NCI-H2227 treated with DMSO at 0.1 percent for 48 hours (cell line): ENCODE measurements at places on chromosomes 2 and 18.

GRCh38 chr2:3406501-3406900 lies 27.0 kb downstream of the TRAPPC12 start:
- no peak for DNase-seq

DNA sequence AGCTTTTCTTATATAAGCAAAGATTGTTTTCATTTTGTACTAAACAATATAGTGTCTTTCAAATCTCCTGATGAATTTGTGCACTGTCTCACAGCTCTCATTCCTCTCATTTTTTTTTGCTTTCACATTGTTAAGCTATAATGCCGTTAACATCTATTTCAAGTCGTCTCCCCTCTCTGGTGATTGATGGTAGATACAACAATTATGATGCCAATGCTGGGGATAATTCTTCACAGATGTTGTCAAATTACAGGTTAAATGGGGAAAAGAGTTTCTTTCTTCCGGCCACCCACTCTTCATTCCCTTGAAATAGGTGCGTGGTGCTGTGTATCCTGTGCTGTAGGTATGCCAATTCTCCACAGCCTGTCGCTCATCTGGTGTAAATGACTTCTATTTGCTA lies 1053.7 kb upstream of the ZEB2 start:
- DNase-seq, result no peak

DNA sequence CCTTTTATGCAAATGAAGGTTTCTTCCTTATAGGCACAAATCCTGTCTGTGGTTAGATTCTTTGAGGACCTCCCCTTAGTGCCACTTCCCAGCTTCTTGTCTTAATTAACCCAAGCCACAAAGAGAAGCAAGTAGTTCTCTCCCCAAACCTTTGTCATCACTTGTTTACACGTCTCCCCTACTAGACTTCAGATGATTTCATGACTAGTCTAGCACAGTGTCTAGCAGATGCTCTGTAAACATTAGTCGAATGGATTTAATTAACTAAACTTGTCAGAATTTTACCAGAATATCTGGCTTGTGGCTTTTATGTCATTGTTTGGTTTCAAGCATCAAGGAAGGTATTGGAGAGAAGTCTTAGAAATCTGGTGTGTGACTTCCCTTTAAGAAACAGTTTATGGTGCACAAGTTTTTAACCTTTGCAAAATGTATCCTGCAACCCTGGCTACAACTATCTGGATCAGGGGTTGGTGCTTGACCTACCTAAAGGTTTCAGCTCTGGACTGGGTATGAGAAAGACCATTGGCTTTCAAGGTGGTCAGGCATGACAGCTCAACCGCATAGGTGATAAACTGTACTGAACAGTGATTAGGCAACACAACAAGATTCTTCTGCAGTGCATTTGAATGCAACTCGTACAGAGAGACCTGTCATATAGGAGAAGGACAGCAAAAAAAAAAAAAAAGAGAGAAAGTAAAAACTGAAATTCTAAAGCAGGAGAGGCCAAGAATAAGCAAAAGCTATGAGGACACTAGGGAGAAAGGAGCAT lies 93.2 kb upstream of the CCDC150 start:
- DNase-seq, result no peak

DNA sequence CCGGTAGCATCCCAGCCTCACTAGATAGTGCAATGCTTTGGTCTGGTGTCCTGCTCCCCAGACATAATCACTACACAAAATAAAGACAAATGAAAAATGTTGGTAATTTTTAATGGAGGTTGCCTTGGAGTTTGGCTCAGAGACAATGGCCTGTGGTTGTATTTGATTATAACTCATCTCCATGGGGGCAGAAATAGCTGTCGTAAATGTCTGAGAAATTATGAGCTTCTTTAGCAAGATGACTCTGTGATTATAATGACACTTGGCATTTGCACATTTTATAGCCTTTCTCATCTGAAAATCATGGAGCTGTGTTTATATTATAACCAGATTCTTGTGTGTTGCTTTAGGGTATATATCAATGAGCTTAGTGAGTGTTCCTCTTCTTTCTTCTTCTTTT lies 1779.7 kb upstream of the CELF4 start:
- DNase-seq, result no peak

DNA sequence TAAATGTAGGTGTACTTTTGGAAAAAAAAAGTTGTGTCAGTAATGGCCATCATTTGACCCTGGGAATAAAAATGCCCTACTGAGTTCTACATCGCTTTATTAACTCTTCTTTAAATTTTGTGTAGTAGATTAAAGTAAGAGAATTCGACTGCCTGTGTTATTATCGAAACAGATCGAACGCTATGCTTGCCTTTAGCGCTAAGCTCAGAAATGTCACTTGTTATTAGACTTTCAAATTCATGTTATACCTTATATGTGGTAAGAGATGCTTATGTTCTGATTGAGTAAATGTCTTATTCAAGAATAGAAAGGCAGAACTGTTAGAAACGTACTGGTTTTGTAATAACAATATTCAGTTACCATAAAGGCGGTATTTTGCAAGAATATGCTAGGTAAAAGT lies 1.4 kb downstream of the UGP2 start:
- no peak for DNase-seq

DNA sequence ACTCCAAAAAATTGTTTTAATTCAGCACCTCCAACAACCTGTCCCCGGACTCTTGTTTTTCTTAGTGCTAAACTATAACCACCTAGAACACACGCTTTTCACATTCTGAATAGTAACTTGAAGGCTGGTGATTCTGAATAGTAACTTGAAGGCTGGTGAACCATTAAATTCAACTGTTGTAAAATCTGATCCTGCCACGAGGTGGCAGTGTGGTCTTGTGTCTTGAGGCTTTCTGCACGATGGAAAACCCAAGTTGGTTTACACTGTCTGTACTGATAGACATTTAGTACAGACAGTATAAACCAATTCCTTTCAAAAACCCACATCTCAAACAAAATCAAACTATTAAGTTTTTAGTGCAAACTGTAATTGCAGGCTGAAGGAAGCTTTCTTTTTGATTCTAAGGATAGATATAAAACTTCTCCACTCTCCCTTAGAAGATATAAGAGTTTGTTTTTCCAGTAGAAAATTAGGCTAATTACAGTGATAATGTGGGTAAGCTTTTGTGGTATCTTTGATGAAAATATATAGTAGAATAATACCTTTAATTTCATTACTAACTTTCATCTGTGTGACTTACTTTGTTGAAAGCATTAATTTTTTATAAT lies 57.6 kb downstream of the VAPA start:
- peak; percentile 80 for DNase-seq

- no peak for DNase-seq
Measured at GRCh38 chr2:24825883-24826772, 32.9 kb downstream of the CENPO start.

DNA sequence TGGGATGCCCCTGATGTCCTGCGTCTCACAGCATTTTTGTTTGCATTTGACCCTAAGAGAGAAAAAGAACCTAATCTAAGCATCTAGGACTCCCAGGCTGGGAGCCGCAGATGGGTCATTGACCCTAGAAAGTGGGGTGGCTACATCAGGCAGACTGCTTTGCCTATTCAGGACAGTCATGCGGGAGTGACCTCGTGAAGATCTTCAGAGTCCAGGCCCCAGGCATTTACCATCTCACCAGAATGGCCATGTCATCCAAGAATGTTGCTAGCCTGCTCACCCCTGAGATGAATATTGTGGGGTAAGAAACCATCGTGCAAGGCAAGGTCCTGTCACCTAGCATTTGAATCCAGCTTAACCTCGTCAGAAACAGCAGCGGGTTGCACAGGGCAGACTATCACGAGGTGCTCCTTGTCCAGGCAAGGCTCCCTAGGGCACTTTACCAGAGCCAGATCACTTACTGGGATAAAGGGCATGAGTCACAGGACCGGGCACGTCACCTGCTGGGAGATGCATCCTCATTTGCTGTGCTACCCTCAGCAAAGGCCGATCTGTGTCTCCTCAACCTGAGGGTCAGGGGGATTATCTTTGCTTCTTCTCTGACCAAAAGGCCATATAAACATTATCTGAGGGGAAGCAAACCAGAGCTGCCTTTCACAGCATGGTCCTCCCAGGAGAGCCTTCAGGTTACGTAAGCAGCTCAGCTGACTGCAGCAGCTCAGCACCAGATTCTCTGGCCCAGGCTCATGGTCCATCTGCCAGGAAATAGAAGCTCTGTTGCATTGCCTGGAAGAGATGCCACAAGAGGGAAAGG lies 162.3 kb downstream of the ACKR3 start:
- no peak for DNase-seq

DNA sequence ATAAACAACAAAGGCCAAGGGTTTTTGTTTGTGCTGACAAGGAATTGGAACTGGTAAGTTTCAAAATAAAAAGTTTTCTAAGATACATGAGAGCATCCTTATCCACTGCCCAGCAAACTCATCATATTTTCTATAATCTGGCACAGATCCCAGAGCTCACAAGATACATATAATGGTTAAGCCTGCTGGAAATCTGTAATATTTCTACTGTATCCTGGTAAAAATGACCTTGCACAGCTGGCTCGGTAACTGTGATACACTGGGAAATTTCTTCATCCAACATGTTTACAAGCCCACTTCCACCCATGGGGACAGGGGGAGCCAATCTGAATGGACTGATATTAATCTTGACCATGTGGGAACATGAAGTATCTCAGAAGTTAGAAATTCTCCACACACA lies 425.4 kb upstream of the MMADHC start:
- no peak for DNase-seq

- no peak for DNase-seq
Measured at GRCh38 chr18:60122339-60122738, 222.5 kb downstream of the PMAIP1 start.
